CD4-positive, CD25-positive, alpha-beta regulatory T cell (primary cell): ENCODE measurements at places on chromosomes 6 and 20.

- no peak for DNase-seq
Measured at GRCh38 chr6:55868771-55869479, 6.5 kb downstream of the BMP5 start.

DNA sequence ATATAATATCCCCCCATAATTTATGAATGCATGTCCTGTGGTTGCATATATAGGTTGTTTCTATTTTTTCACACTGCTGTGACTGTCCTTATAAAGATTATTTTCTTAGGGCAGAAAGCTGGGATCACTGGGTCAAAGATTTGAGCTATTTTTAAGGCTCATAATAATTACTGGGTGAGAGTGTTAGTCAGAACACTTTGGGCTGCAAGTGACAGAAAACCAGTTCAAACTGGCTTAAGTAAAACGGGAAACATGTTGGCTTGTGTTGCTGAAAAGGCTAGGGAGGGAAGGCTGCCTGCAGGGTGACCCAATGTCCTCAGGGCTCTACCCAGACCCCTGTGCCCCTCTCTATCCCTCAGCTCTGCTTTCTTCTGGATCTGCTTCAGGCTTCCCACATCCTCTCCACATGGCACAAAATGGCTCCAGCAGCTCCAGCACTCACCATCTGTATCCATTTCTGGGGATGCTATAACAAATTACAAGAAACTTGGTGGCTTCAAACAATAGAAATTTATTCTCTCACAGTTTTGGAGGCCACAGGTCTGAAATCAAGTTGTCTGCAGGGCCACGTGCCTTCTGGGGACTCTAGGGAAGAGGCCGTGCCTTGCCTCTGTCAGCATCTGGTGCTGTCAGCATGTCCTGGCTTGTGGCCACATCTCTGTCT is 33.1 kb upstream of the MLN start:
- DNase-seq: no peak

GRCh38 chr6:166768761-166769160 is 141.7 kb upstream of the RPS6KA2 start:
- no peak for DNase-seq

- DNase-seq: no peak
Measured at GRCh38 chr20:19918965-19919329, 98.2 kb upstream of the NAA20 start.

- no peak for DNase-seq
Measured at GRCh38 chr6:54267798-54268197, 40.4 kb upstream of the TINAG start.

DNA sequence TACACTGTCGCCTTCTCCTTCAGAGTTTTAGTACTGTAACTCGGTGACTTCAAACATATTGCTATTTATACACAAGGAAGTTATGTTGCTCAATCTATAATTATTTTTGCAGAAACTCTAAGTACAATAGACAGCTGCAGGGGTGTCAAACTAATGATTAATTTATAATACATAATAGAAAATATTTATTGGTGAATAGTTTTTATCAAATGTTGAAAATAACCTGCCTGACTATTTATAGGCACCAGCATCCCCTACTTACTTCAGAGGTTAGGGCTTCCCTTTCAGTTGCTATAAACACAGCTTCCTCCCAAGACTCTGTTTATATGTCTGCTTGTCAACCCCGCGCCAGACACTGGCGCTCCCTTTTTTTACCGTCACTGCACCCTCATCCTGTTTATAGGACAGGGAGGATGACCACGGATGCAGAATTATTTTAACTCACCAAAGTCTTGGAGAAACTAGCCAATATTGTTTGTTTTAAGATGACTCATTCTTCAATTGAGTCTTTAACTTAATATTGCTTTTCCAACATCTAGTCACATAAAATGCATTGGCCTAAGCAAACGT is 225.0 kb downstream of the ALDH8A1 start:
- no peak for DNase-seq

DNA sequence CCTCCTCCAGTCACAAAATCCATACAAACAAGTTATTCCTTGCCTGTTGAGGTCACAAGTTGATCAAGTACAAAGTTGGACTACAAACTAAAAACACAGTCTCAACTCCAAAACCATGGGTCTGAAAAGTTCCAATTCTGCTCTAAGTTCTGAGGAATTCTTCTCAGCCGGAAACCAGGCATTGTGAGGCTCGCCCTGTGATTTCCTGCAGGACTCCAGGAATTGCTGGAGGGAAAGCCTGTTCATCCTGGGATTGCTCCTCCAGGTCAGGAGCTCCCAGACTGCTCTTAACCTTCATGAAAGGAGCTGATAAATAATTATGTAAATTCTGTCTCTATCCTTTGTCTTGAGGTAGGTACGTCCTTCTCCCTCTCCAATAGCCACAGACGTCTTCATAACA is 8.5 kb downstream of the TRAM2 start:
- no peak for DNase-seq

GRCh38 chr6:21937466-21937865 is 343.9 kb downstream of the SOX4 start:
- DNase-seq: no peak

DNA sequence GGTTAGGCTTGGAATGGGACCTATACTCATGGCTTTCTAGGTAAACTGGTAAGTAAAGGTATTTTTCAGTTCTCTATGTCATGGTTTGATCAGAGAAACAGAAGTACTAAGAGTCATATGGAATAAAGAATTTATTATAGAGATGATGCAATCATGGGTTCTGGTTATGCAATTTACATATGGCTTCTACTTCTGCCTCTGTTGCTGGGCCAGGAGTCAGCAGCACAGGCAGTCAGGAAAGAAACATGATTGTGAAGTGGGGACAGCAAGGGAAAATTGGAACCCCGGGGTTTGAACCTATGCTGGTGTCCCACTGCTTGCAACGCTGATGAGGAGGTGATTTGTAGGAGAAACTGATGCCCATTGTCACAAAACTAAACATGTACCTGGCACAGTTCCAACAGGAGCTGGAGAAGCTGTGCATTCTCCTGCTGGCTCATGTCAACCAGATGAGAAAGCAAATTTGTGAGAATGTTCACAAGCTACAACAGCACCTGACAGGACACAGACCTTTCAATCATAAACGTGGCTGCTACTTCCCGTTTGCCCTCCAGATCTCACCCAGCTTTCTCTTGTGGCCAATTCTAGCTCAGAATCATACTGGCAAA is 887.1 kb downstream of the TFAP2A start:
- DNase-seq: no peak

DNA sequence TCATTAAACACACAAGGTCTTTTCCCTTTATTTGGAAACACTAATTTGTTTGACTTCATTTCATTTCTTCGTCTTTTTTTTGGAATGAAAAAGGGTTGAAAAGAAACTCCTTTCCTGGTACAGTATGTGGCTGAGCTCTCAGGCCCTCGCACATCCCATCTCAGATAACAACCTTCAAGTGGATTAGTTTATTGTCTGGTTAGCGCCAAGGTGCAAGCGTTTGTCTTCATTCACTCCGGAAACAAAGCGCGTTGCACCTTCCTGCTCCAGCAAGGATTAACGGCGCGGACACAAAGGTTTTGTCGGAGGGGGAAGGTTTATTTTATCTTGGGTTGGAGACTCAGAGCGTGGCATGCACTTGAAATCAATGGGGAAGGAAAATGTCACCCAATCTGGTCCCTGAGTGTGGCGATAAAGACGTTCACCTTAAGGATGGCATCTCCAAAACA is 5.3 kb upstream of the NKX2-2 start:
- DNase-seq: no peak

GRCh38 chr6:4017834-4018170 is 61.1 kb downstream of the FAM217A start:
- no peak for DNase-seq

GRCh38 chr6:127053032-127053874 is 65.2 kb upstream of the RSPO3 start:
- DNase-seq: no peak

- DNase-seq: no peak
Measured at GRCh38 chr6:125232466-125232865, 69.3 kb downstream of the HDDC2 start.
